ENCODE measurements at places on chromosomes 1 and 21. TPM values are rescaled to one million over a fixed set of nuclear protein-coding genes. Genes with fewer than 3 reads are reported as not detected.

Gene FAAH
- 1.8 TPM for total RNA-seq

Gene TEDDM1
- not detected for total RNA-seq

Gene AMPD1
- total RNA-seq = not detected

Gene DAP3
- 43.2 TPM for total RNA-seq

Gene LRRIQ3
- total RNA-seq = 1.1 TPM

Gene TRAF3IP3
- 0.28 TPM for total RNA-seq

Gene CFAP107
- not detected for total RNA-seq

Gene FCRL1
- not detected for total RNA-seq

Gene FCER1G
- not detected for total RNA-seq

Gene RASSF5
- 5.2 TPM for total RNA-seq

Gene DYNLT5
- 0.71 TPM for total RNA-seq

Gene SLC44A5
- 0.09 TPM for total RNA-seq

Gene CD164L2
- total RNA-seq = not detected

Gene GJA5
- not detected for total RNA-seq

Gene PAQR6
- 0.28 TPM for total RNA-seq

Gene AGMAT
- 0.83 TPM for total RNA-seq

Gene KCNJ9
- under 0.01 TPM for total RNA-seq

Gene NKAIN1
- total RNA-seq = 0.09 TPM

All from smooth muscle cell of bladder (primary cell).